ENCODE measurements at places on chromosomes 6 and 20.
A peak's percentile ranks its signal among the peaks of the same experiment; 100 is the strongest.

GRCh38 chr6:2752477-2753109 is 1.9 kb upstream of the MYLK4 start:
- peak; percentile 74 for DNase-seq

DNA sequence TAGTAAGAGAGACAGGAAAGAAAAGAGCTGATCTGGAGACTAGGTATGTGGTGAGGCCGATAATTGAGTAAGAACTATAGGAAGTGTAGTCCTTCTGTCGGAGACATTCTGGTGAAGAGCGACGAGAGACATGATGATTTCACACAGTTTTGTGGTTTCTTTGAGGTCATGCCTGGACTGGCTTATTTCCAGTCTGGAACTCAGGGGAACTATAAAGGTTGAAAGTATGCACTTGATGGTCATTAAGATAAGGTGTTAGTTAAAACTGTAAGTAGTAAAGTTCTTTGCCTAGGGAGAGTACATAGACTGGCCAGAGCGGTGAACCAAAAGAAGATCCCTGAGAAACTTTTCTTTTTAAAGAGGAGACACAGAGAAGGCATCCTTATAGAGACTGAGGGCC is 68.8 kb downstream of the RFX6 start:
- no peak for DNase-seq

DNA sequence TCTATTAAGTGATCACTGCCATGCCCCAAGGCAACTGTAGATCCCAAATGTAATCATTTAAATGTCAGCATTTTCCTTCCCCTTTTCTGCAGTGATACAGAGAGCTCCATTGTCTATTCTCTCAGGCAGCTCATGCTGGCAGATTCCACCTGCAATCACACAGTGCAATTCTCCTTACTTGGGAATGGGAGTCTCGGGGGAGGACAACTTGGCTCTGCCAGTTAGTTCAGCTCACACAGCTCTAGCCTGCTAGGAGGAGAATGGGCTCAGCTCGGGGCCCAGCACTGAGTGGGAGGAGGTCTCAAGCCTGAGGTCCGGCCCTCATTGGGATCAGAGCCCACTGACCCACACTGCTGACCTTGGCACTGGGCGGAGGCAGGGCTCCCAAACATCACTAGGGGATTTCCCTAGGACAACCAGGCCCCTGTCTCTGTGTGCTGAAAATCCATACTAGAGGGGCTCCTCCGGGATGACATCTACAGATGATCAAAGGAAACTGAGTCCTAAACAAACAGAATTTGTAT is 109.2 kb upstream of the ASF1A start:
- DNase-seq = no peak

DNA sequence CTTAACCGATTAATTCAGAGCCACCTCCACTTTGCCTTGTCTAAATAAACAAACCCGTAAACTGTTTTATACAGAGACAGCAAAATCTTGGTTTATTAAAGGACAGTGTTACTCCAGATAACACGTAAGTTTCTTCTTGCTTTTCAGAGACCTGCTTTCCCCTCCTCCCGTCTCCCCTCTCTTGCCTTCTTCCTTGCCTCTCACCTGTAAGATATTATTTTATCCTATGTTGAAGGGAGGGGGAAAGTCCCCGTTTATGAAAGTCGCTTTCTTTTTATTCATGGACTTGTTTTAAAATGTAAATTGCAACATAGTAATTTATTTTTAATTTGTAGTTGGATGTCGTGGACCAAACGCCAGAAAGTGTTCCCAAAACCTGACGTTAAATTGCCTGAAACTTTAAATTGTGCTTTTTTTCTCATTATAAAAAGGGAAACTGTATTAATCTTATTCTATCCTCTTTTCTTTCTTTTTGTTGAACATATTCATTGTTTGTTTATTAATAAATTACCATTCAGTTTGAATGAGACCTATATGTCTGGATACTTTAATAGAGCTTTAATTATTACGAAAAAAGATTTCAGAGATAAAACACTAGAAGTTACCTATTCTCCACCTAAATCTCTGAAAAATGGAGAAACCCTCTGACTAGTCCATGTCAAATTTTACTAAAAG is 2.7 kb downstream of the FOXC1 start:
- no peak for DNase-seq

- DNase-seq = no peak
These were observed 14.7 kb downstream of the ZNF335 start for GRCh38 chr20:45957021-45957941.

DNA sequence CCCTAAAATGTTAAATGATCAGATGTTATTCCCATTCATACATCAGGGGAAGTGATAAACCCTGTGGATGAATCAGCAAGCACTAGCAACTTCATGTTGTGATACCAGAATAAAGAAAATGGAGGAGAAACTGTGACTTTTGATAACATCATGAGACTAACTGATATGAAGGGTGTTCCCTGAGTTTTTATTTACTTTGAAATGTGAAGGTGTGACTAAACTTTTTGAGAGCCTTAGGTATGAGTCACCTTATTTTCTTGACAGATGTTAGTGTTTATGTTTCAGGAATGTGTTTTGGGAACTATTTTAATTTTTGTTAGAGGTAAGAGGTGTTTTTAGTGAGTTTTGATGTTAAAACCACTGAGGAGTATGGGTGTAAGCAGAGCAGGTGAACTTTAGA is 4.4 kb downstream of the PARD6B start:
- DNase-seq = no peak

DNA sequence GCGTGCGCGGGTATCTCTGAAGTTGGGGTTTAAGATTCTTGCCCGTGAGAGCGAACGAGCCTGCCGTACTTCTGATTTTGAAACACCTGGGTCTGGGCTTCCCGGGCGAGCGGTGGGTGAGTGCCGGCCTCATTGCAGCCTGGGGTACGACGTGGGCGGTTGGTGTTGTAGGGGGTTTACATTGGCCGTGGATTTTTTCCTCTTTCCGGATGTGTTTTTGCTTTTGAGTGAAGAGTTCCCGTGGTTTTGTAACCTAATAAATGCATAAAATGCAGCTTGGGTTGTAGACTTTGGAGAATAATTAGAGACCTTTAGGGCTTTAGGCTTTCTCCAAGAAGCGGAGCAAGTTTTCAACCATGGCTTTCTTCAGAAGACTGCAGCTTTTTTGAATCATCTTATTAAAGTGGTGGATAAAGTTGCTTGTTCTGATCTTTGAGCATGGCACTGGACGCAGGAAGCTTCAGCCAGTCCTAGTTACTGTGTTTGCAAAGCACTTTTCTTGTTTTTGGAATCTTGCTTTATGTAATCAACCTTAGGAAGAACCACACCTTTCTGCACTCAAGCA is 314 bp downstream of the FARS2 start:
- no peak for DNase-seq

- DNase-seq = no peak
These were observed 1.9 kb upstream of the ETV7 start for GRCh38 chr6:36389353-36389752.

DNA sequence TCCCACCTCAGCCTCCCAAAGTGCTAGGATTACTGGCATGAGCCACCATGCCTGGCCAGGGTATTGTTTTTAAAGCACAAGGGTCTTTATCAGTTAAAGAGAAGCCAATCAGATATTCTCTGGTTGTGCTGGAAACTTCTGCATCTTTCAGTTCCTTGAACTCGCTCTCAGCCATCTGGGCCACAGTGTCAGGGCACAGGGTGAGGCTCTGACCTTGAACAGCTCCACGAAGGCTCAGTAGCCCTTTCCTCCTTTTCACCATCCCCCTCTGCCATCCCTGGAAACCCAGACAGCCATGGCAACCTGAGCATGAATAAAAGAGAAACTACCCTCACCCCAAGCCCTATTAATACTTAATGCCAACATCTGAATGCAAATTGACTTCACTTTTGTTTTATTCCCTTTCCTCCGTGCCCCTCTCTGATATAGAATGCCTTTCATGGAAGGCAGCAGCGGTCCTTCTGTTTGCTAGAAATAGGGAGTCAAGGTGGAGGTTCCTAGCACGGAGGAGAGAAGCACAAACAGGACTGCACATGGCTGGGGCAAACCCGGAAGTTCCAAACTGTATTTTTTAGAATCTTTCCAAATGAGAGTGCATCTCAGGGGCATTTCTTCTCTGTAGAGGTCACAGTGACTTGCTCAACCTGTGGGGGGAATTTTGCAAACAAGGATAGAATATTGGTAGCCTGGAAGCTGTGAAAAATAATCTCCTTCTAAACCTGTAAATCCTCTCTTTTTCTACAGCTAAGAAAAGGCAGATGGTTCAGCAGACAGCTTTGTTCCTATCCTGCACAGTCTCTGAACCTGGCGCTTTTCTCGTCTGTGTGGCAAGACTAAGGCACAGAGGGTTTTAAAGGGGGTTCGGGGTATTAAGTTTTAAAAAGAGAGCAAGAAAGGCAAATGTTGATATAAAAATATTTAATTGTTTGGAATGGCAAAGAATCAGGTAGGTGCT is 176.4 kb upstream of the RREB1 start:
- no peak for DNase-seq

DNA sequence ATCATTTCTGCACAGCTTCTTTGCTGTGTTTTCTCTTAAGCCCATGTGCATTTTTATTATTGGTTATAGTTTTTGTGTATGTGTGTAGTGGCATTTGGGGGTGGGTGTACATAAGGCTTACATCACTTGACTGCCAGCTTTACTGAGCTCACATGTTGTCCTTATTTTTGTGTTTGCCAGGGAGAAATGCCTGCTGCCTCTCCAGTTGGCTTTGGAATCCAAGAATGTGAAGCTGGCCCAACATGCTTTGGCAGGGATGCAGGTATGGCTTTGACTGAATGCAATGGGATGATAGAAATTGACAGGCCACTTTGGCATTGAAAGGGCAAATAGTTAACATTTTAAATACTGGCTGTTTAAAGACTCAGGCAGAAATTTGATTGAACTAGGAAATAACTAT is 11.4 kb downstream of the PBOV1 start:
- no peak for DNase-seq

DNA sequence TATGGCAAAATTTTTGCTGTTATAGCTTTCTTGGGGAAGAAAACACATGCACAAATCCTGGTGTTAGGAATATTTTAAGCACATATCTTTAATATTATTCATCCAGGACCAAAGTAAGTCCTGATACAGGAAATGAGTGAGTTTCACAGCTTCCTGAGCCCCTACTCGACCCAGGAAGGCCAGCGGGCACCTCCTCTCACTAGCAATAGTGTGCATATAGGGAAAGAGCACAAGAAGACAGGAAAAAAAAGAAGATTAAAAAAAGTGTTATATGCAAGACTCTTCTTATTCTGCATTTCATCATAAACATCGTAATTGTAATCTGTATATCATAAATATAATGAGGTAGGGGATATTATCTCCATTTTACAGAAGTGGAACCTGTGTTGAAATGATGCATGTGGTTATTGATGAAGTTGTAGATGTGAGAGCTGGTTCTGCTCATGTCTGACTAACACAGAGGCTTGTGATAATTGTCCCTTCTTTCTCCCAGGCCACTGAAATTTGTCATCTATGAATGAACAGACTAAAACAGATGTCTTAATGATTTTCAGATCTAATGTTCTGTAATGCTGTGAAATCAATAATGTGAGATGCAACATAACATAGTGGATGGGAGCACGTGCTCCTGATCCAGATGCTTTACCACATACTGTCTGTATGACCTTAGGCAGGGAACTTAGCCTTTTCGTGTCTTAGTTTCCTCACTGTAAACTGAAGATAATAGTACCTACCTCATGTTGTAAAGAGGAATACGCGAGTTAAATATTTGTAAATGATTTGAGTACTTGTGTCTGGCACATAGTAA is 101.2 kb downstream of the MYO6 start:
- no peak for DNase-seq

DNA sequence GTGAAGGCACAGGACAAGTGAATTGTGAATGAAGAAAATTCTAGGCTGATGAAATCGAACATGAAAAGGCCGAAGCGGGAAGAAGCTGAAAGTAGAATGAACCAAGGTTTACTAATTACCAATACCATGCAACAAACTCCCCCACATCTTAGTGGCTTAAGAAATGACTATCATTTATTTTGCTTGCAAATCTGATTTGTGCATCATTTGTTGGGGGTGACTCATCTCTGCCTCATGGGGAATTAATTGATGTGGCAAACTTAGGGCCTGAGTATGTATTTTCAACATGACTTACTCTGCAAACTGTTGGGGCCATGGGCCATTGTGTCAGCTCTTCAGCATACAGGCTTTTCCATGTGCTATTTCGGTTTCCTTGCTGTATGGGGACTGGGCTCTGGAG is 26.8 kb downstream of the PPP1R14C start:
- peak; percentile 25 for DNase-seq

GRCh38 chr6:47700053-47700452 is 1.7 kb downstream of the ADGRF4 start:
- no peak for DNase-seq

DNA sequence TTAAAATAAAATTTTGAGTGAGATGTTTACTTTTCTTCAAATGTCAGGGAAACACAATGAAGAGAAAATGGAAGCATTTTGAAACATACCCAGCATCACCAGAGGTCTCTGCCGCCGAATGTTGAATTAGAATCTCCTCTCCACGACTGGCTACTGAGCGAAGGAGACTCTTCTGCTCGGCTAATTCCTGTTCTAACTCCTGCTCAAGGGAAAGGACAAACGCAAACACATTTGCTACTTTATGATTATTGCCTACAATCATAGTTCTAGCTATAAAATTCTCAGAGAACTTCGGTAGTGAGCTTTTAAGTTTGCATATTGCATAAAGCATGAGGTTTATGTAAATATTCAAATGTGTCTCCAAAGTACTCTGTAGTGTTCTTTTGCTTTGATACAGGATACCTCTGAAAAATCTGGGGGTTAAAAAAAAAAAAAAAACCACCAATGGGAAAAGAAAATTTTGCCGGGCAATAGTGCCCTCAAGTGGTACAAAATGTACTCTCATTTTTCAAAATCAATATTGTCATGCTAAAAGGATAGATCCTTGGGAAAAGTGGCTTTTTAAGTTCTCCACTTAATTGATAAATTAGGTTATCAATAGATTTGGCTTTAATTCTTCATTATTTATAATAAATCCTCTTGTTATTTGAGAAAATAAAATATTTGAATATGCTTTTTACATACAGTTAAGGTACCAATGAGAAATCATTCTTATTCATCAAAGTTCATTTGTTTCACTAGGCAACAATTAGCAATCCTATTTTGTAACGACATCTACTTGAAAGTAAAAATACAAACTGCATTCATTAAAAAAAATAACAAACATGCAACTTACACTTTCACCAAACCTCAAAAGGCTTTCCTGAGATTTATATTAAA is 369.0 kb downstream of the SYNE1 start:
- DNase-seq = peak; percentile 23

GRCh38 chr6:144234399-144234798 is 50.7 kb upstream of the UTRN start:
- DNase-seq = no peak

GRCh38 chr6:111592726-111593511 is 12.8 kb downstream of the TRAF3IP2 start:
- DNase-seq = no peak
